ENCODE measurements at places on chromosomes 2 and 18. TPM values are rescaled to one million over a fixed set of nuclear protein-coding genes. Genes with fewer than 3 reads are reported as not detected.

Gene CBLN2
- total RNA-seq, result not detected

Gene C2orf66
- not detected for total RNA-seq

Gene DYSF
- total RNA-seq, result 49.2 TPM

Gene C2orf15
- total RNA-seq, result 0.30 TPM

Gene DSG1
- total RNA-seq, result 0.77 TPM

Gene TMEM163
- total RNA-seq, result 0.40 TPM

- DNase-seq, result no peak
These were observed 87.2 kb downstream of the RHOB start for GRCh38 chr2:20533993-20534622.

- no peak for DNase-seq
These were observed 627.0 kb upstream of the SLC39A10 start for GRCh38 chr2:195029804-195030654.

GRCh38 chr2:7449298-7449697 is 532.1 kb downstream of the RNF144A start:
- DNase-seq, result no peak

- peak; percentile 61 for DNase-seq
These were observed 558 bp downstream of the TTC39C start for GRCh38 chr18:24014986-24015638.

- DNase-seq, result no peak
These were observed 249.2 kb upstream of the GCFC2 start for GRCh38 chr2:75959724-75960471.

GRCh38 chr2:197958592-197959150 is 154.3 kb downstream of the PLCL1 start:
- DNase-seq, result no peak

- DNase-seq, result no peak
These were observed 99.2 kb upstream of the FOSL2 start for GRCh38 chr2:28293416-28293815.

DNA sequence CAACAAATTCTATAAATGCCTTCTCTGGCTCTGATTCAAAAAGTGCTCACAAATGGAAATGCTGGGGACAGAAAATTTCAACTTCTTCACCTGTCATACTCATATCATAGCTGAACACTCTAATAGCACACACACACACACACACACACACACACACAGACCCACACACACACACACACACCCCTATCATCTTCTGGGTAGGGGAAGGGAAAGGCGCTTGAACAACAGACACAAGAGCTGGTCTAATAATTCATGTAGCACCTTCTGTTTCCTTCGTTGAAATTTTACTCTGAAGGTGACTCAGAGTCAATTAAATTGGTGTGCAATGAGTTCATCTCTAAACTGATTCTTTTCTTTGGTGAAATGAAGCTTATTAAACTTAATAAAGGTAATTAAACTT is 32.9 kb downstream of the CD28 start:
- DNase-seq, result no peak

DNA sequence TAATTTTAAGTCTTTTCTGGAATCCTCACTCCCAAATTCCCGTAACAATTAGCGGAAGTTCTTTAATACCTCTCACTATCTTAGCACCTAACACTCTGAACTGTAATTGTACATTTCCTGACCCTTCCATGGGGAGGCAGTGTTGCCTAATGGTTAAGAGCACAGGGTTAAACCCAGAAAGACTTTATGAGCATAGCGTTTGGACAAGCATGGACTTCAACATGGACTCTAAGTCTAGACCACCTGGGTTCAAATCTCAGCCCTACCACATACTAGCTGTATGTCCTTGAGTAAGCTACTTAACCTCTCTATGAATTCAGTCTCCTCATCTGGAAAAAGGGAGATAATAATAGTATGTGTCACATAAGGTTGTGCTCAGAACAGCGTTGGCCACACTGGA is 13.0 kb downstream of the ANTXR1 start:
- DNase-seq, result no peak

GRCh38 chr2:150137338-150138069 is 350.0 kb downstream of the RND3 start:
- DNase-seq, result no peak

DNA sequence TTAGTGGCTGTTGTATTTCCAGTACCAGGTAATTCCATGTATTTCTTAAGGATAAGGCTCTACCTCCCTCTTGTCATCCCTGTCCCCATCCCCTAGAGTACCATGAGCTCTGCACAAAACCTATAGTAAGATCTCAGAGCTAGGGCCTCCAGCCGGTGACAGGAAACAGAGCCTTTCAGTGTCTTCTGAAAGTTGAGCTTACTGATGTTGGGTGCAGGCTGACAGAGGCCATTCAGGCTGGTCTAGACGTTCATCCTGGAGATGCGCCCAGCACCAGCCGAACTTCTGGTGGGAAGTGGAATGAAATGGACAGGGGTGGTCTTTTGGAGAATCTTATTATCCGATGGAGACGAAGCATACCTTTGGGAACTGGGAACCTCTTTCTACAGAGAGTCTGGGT is 16.7 kb upstream of the LYPD6B start:
- DNase-seq, result no peak

- DNase-seq, result no peak
These were observed 77.2 kb upstream of the CD226 start for GRCh38 chr18:70024829-70025228.

DNA sequence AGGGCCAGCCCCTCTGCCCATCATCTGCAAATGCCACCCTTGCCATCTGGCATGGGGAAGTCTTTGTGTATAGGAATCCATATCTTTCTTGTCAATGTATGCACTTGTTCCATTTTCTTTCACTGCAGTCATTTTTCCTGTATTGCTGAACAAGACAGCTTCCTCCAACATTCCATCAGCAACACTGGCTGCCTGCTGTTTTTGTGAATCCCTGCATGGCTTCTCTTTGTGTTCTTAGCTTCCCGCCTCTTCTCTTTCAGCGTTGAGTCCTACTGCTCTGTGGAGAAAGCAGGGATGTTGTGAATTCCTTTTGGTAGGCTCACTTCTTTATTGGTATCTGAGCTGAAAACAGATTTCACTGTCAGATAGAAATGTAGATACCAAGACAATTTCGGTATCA is 150.0 kb downstream of the LPIN1 start:
- DNase-seq, result no peak

DNA sequence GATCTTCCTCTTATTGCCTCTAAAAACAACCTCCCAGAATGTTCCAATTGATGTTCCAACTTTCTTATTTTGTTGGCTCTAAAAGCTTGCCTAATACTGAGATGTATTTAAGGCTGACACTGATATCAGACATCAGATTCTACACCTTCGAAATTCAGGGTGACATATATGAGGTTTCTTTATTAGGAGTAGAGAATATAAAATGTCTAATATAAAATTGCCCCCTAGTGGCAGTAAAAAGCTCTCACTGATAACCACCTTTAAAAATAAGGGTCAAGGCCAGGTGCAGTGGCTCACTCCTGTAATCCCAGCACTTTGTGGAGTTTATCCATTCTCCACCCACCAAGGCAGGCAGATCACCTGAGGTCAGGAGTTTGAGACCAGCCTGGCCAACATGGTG is 789.7 kb upstream of the SLC39A10 start:
- DNase-seq, result no peak

DNA sequence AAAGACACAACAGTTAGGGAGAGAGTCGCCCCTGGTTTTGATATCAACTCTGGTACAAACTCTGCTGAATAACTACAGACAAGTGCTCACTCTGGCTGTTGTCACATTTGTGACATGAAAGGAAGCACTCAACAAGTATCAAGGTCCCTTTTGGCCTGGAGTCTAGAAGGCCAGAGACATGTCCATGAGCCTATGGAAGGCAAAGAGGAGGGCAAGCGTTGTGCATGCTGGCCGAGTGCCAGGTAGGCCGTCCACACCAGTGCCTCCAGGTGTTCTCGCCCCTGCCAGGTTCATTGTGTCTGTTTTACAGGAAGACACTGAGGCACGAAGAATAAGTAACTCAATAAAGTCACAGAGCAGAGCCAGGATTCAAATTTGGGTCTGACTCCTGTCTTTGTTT is 21.1 kb downstream of the ILKAP start:
- no peak for DNase-seq

DNA sequence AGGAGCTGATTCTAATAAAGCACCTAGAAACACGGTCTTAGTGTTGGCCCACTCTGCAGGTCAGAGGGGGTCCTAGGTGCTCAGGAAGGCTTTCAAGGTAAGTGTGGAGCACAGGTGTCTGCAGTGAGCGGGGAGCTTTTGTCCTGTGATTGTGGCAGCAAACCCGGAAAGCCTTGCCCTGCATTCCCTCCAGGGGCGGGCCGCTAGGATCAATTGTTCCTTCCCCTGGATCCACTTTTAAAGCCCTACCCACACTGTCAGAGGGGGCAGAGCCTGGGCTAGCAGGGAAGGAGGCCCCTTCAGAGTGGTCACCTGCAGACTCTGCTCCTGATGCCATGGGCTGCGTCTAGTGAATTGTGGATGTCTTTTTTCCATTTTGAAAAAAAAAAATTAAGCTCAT is 176.0 kb downstream of the CTIF start:
- DNase-seq, result no peak

DNA sequence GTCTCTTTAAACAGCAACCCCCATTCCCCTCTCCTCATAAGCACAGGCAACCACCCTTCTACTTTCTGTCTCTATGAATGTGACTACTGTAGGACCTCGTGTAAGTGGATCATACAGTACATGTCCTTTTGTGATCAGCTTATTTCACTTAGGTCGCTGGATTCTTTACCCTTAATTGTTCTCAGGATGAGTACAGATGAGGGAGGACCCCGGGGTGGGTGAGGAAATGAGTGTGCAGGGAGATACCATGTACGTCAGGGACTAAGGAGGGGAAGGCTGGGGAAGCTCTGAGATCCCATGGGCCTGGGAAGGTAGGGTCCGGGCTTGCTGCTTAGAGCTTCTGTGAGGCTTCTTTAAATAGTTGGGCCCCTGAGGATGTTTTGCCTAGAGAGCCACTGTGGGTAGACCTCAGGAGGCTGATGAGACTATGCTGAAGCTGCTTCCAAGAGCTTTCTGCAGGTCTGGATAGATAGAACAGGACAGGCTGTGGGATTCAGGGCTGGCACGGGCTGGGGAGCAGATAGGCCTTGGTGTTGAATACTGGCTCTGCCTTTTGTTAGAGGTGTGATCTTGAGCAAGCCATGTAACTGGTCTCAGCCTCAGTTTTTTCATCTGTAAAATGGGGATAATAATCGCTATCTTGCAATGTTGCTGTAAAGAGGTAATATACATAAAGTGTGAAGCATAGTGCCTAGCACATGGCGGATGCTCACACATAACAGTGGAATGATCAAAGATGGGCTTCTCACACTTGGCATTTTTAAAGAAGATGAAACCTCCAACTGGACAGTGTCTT is 155.3 kb downstream of the PRKCE start:
- no peak for DNase-seq

DNA sequence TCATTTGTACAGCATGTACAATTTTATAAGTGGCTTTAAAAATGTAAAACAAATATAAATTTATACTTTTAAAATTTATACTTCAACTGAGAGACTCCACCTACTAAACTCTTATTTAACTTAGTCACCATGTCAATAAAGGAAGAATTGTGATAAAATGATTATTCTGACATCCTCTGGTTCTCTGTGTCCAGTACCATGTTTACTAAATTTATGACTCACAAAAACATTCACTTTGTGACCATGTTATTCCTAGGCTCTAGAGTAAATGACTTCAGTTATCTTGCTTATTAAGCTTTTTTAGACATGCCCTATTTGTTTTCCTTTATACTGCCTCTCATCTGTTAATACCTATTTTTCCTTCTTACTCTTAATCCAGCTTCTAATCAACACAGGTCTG is 959.6 kb upstream of the SLC39A10 start:
- DNase-seq, result no peak

GRCh38 chr2:68925295-68925896 is 27.3 kb downstream of the GKN2 start:
- no peak for DNase-seq

DNA sequence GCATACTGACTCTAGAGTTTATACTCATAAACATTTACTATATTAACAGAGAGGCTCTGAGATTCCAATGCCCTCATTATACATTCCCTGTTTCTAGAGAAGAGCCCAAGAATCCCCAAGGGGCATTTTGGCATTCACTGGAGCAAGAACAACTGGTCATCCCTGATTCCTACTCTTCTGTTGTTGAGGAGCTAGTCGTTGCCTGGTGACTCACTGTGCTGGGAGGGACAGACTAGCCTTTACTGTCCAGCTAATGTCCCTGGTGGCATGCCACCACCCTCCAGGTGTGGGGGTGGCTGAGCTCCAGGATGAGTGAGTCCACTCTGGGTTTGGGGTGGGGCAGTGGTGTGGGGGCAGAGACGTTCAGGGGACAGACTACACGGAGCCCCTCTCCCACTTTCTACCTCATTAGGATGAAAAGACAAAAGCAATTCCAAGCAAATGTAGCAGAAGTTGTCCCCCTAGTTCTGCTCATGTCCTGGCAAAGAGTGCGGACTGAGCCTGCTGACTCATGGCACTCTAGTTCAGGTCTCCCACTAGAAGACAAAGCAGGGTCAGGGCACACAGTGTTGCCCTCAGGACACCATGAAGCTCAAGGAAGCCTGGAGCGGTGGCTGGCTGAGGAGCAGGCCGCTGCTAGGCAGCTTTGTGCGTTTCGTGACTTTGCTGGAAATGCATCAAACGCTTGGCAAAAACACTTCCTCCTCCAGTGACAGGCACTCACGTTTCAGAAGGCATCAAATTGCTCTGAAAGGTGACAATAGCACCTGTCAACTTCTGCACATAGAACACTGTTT is 49.4 kb downstream of the RHOB start:
- no peak for DNase-seq

GRCh38 chr18:10791169-10791831 is 265.5 kb downstream of the NAPG start:
- no peak for DNase-seq
